ENCODE measurements at places on chromosomes 16 and 17.

GRCh38 chr17:44798356-44798755 is 31.7 kb downstream of the GJC1 start:
- no peak for DNase-seq

DNA sequence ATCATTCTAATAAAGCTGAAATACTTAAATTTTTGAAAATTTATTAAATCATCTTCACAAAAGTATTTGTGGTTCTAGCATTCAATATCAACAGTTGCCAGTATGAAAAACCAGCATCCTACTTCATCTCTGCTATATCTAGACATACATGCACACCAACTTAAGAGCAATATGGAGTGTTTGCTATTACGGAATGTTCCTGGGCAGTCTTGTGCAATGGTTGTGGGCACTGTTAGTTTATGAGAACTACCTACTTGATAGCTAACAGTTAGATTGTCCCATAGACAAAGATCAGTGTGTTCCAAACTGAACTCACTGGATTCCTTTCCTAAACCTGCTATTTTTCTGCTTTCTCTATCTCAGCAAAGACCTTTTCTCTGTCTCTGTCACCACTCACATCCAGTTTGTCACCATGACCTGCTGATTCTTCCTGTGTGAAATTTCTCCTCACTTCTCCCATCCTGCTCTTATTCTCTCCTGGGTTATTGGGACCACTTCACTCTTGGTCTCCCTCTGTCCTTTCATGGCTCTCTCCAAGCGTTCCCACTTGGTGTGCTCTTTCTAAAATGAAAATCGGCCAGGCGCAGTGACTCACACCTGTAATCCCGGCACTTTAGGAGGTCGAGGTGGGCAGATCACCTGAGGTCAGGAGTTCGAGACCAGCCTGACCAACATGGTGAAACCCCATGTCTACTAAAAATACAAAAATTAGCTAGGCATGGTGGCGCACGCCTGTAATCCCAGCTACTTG is 27.7 kb downstream of the CNTROB start:
- DNase-seq, result no peak

GRCh38 chr17:5861854-5862253 is 208.3 kb upstream of the WSCD1 start:
- DNase-seq, result no peak

DNA sequence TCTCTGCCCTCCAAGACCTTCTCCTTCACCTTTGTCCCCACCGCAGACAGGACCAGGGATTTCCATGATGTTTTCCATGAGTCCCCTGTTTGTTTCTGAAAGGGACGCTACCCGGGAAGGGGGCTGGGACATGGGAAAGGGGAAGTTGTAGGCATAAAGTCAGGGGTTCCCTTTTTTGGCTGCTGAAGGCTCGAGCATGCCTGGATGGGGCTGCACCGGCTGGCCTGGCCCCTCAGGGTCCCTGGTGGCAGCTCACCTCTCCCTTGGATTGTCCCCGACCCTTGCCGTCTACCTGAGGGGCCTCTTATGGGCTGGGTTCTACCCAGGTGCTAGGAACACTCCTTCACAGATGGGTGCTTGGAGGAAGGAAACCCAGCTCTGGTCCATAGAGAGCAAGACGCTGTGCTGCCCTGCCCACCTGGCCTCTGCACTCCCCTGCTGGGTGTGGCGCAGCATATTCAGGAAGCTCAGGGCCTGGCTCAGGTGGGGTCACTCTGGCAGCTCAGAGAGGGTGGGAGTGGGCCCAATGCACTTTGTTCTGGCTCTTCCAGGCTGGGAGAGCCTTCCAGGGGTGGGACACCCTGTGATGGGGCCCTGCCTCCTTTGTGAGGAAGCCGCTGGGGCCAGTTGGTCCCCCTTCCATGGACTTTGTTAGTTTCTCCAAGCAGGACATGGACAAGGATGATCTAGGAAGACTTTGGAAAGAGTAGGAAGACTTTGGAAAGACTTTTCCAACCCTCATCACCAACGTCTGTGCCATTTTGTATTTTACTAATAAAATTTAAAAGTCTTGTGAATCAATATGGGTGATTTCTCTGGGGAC is 12.2 kb downstream of the CX3CL1 start:
- no peak for DNase-seq

- DNase-seq, result no peak
Measured at GRCh38 chr17:78343543-78344201, 16.2 kb downstream of the SOCS3 start.

DNA sequence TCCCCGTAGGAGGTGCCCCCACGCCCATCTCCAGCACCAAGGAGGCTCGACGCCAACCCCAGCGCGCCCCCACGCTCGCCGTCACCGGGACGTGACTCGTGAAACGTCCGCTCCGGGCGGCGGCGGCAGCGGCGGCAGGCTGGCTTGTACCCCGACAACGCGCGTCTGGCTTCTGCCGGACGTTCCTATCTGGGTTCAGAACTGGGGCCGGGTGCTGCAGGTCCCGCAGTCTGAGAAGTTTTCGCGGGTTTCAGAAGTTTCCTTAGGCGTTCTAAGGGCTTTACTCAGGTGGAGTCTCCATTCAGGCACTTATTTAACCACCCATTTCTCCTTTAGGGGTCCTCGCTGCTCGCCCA is 672 bp upstream of the ALKBH5 start:
- peak; percentile 68 for DNase-seq

GRCh38 chr17:17506893-17507464 is 10.8 kb upstream of the RASD1 start:
- no peak for DNase-seq

DNA sequence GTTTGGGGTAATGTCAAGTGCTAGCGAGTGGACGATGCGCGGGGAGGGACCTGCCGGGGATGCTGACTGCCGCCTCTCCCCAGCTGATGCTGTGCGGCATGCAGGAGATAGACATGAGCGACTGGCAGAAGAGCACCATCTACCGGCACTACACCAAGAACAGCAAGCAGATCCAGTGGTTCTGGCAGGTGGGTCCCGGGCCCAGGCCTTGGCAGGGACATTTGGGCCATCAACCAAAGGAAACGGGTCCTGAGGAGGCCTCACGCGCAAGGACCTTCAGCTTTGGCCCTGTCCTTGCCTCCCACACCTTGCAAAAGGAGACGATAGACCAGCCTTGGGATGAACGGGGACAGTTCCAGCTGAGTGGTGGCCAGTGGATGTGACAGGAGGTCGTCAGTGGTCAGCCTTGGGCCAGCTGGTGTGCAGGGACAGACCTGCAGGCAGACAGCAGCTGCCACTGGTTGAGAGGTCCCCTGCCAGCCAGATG is 13.6 kb upstream of the CLEC18A start:
- DNase-seq, result no peak

- no peak for DNase-seq
Measured at GRCh38 chr17:40363111-40363827, 1.3 kb downstream of the GJD3 start.

GRCh38 chr17:1362964-1363363 is 37.1 kb downstream of the YWHAE start:
- DNase-seq, result no peak

GRCh38 chr16:23055481-23055880 is 93.8 kb downstream of the USP31 start:
- DNase-seq, result no peak

- no peak for DNase-seq
Measured at GRCh38 chr16:51630076-51630475, 479.0 kb upstream of the SALL1 start.

GRCh38 chr17:53633856-53634255 is 188.9 kb upstream of the KIF2B start:
- no peak for DNase-seq

- DNase-seq, result no peak
Measured at GRCh38 chr16:10828851-10829366, 10.3 kb upstream of the TVP23A start.

DNA sequence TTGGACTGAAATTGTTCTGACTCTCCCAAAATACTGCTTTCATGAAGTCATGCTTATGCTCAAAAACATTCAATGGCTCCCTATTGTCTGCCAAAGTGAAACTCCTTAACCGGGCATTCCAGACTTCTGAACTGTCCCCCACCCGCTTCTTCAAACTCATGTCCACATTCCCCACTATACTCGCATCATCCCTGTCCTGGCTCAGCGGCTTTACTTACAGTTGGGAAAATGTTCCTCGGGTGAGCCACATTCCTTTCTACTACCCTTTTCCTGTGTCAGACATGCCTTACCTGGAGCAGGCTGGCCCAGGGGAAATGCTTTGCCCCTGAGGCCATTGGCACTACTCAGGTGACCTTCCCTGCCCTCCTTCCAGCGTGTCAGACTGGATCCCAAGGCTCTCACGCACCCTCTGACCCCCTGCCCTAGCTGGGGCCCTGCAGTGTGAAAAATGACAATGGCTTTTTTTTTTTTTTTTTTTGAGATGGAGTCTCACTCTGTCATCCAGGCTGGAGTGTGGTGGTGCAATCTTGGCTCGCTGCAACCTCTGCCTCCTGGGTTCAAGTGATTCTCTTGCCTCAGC is 5.3 kb downstream of the CYGB start:
- no peak for DNase-seq

DNA sequence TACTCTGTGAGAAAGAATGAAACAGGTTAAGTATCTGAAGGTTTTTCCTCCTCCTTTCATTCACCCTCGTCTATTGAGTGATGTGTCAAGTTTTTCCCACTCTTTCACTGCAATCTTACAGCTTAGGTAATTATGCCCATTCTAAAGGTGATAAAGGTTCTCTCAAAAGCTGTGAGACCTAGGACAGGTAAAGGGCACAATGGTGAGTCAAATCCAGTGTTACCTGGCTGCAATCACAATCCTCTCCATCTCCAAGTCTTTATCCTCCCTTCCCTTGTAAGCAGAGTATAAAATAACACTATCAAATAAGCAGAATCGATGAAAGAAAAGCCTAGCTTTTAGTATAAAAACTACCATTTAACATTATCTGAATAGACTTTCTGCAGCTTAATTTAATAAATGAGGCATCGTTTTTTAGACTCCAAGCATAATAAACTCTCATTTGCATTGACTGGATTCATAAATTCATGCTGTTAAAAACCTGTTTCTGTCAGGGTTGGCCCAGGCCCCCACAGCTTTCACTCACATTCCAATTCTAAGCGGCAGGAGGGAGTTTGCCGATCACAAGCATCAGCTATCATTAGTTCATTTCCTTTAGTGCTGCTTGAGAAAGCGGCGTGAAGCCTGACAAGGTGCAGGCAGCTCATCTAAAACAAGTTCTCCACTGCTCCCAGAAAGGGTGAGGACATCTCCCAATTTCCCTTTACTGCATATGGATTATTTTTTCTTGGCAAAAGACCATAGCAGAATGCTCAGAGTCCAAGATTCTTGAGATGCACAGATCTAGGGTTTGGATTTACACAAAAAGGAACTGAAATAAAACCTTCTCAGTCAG is 67.8 kb downstream of the CDH8 start:
- no peak for DNase-seq

DNA sequence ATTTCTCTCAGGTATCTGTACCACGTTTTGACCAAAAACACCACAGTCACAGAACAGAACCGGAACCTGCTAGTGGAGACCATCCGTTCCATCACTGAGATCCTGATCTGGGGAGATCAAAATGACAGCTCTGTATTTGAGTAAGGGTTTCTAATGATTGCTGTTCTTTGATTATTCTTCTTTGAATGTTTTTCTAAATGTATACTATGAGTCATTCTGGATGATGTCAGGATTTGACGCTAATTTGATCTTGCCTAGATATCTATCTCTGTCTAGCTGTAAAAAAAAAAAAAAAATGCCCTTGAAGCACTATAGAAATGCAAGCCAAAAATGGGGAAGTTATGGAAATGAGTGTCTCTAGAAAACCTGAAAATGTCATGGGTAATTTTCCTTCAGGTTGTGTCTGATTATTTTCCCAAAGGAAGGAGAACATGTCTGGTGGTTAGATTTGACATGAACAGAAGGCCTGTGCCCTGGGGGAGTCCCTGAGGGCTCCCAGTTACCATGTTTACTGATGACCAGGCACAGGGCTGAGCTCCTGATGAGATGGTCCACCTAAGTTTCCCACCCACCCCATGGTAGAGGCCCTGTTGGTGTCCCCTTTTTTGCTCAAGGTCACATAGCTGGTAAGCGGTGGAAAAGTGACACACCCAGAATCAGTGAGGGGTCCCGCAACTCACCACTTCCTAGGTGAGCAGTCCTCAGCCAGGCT is 13.6 kb downstream of the CLEC16A start:
- no peak for DNase-seq

DNA sequence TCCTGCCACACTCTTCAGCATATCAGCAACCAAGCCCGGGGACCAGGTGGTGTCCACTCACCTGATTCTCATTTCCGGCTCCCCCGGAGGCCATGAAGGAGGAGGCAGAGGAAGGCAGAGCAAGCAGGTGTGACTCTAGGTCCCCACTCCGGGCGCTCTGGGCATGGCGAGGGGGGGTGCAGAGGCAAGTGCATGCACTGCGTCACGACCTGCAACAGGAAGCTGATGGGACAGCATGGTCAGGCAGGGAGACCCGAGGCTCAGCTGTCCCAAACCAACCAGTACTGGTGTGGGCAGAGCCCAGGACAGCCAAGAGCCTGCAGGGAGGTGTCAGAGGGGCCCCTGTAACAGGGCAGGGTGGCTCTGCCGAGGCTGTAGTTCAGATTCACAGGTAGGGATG is 2.1 kb upstream of the ENGASE start:
- no peak for DNase-seq

DNA sequence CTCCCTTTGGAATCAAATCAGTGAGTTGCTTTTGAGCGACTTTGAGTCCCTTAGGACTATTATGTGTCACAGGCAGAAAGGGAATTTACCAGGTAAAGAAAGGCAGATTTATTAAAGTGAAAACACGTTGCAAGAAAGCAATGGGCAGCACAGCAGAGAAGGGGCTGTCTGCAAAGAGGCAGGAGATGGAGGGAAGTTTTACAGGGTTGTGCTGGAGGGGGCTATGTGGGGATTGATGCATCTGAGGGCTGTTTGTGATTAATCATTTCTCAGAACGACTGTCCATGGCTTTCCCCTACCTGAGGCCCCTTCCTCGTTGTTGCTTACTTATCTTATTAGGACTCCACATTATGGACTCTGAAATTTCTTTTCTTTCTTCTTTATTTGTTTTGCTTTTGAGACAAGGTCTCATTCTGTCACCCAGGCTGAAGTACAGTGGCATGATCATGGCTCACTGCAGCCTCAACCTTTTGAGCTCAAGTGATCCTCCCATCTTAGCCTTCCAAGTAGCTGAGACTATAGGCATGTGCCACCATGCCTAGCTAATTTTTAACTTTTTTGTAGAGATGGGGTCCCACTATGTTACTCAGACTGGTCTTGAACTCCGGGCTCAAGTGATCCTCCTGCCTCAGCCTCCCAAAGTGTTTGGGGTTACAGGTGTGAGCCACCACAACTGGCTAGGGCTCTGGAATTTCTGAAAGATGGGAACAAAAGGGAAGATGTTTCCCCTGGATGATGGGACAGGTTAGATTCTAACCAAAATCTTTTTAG is 5.5 kb downstream of the WWP2 start:
- no peak for DNase-seq

DNA sequence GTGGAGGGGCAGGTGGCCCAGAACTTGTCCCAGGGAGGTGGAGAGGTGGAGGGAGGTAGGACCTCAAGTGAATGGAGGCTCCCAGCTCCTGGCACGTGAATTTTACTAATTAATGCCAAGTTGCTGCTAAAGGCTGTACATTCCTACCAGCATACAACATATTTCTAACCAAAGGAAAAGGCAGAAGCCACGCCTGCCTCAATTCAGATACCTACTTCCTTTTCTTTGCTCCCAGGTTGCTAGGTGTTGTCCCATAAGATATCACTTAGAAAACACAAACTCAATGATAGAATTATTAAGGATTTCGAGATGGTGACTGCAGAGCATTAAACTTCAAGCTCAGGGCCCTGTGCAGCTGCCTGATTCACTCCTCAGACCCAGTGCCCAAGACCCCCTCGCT is 20.5 kb upstream of the SMPD3 start:
- no peak for DNase-seq

- DNase-seq, result no peak
Measured at GRCh38 chr16:89984216-89984615, 35.0 kb downstream of the DBNDD1 start.
